ENCODE measurements at places on chromosomes 11 and 22. TPM values are rescaled to one million over a fixed set of nuclear protein-coding genes. Genes with fewer than 3 reads are reported as not detected.
A peak's percentile ranks its signal among the peaks of the same experiment; 100 is the strongest.

Gene TPP1
- total RNA-seq = 20.8 TPM

Gene OR51B4
- total RNA-seq = 0.52 TPM

Gene NTM
- 0.26 TPM for total RNA-seq

Gene SLC17A6
- total RNA-seq = not detected

Gene SAA2
- 9.3 TPM for total RNA-seq

Gene PARVB
- total RNA-seq = 7.3 TPM

DNA sequence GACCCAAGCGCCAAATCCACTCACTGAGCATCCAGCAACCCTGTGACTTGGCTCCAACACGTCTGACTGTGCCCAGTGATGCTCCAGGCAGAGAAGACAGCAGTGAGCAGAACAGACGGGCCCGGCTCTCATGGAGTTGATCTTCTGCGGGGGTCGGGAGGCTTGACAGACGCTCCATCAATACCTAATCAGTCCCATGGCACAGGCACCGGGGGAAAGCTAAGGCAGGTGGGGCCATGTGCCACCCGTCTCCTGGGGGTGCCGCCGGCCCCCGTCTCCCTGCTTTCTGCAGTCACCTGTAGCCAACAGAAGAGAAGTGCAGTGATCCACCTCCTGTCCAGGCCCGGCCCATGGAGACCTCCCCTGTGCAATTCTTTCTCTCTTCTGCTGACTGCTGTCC lies 47.5 kb downstream of the LINC01488 start:
- H3K27ac ChIP-seq = no peak overlapping the region
- no peak for DNase-seq
- H3K27me3 ChIP-seq = no peaks in the 10 kb centered on the region

- peaks cover 29% of the 10 kb centered on the region for H3K4me1 ChIP-seq
- no peaks in the 10 kb centered on the region for H3K27me3 ChIP-seq
- peak overlapping the region; percentile 91 for H3K27ac ChIP-seq
- H3K36me3 ChIP-seq = no peaks in the 10 kb centered on the region
- DNase-seq = no peak
These were observed 1.6 kb downstream of the APLP2 start for GRCh38 chr11:130071211-130071712.

DNA sequence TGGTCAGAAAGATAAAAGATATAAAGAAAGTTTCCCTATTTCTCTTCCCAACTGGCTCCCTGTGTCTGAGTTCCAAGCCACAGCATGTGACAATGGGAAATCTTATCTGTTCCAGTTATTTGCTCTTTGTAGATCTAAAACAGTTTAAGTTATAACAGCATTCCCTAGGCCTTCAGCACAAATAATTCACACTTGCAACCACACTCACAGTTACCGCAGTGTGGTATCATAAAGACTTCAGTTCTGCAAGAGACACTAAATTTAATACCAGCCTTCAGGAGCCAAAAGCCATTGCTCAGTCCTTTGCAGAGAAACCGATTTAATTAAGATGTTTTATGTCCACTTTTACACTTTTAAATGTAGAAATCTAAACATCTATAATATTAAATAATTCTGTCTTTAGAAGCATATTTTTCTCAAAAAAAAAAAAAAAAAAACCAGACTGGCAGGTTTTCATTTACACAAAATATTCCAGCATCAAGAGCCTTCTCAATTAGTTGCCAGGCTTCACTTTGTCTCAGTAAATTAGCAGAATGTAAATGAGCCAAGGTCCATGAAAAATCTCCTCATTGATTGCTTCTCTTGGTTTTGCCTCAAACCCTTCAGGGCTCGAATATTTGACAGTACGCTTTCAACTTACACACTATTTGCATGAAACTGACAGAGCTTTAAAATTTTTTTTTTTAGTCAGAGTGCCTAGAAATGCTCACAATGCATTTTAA lies 300.0 kb upstream of the DDI1 start:
- DNase-seq = no peak
- H3K4me1 ChIP-seq = no peaks in the 10 kb centered on the region
- H3K4me3 ChIP-seq = no peak overlapping the region

DNA sequence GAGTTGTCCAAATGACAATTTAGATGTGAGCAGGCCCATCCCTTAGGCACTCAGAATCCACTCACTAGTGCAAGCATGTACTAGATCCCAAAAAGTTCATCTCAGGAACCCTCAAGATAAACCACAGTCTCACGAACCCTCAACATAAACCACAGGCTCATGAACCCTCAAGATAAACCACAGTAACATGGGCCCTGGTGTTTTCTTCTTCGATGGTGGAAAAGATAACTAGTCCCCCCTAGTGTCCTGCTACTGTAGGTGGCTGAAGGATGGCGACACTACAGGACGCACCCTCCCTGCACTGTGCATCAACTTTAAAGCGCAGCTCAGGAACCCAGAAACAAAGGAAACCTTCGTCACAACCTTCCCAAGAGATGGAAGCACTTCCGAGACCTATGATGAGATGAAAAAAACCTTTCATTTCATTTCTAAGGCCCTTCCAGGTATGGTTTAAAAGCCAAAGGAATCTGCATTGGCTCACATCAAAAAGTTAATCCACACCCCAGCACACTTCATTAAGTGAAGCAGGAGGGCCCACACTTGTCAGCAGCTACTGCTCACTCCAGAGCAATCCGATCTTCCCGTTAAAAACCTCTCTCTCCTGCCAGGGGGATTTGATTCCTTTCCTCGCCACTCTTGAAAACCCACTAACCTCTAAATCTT lies 2.4 kb downstream of the LARGE1 start:
- H3K4me1 ChIP-seq = peaks cover 32% of the 10 kb centered on the region
- no peak overlapping the region for H3K4me3 ChIP-seq

DNA sequence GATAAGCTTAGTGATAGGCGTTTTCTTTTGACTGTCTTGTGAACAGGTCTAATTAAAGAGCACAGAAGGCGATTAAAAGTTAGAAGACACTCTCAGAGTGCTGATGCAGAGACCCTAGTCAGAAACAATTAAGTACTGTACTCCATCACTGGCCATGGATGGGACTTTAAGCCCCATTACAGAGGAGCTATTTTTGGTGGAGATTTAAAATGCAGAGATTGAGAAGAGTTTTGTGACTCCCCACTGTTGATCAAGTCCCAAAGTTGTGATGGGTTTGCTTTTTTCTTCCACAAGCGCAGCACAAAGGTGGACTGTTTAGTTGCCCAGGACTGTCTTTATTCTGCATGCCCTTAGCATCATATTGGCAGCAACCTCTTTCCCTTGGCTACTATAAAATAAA lies 978 bp downstream of the LUZP2 start:
- H3K4me3 ChIP-seq = no peak overlapping the region
- no peaks in the 10 kb centered on the region for H3K27me3 ChIP-seq
- H3K4me1 ChIP-seq = peaks cover 12% of the 10 kb centered on the region
- no peak overlapping the region for H3K27ac ChIP-seq
- no peak for DNase-seq

DNA sequence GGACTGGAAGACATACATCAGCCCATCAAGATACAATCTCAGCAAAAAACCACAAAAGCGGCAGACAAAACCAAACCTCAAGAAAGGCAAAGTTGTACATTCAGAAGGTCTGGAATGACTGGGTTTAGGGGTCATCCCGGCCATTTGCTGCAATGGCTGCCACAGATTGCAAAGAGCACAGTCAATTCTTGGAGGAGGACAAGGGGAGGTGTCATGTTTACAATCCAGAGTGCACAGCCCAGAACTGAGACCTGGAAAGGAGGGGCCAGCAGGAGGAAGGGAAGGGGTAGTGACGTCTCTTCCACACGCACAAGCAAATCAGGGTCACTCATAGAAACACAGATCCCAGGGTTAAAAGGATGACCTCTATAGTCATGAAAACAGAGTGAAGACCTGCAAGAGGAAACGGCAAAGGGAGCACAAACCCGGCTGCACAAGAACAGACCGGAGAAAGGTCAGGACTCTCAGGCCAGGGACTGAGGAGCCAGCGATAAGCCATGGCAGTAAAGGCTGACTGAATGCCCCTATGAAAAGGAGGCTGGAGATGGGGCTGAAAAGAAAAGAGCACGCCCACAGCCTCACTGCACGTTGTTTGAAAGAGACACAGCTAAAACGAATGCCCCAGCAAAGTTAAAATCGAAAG lies 18.2 kb upstream of the MUC5AC start:
- H3K27me3 ChIP-seq = no peaks in the 10 kb centered on the region
- no peak for DNase-seq
- H3K4me1 ChIP-seq = no peaks in the 10 kb centered on the region
- H3K27ac ChIP-seq = no peak overlapping the region
- no peak overlapping the region for H3K4me3 ChIP-seq

- H3K4me3 ChIP-seq = no peak overlapping the region
- no peak overlapping the region for H3K27ac ChIP-seq
- no peaks in the 10 kb centered on the region for H3K36me3 ChIP-seq
- no peaks in the 10 kb centered on the region for H3K4me1 ChIP-seq
- no peak for DNase-seq
- H3K27me3 ChIP-seq = no peaks in the 10 kb centered on the region
These were observed 260.4 kb upstream of the ARHGAP20 start for GRCh38 chr11:110972640-110973039.

- no peak overlapping the region for H3K27ac ChIP-seq
- DNase-seq = no peak
- no peaks in the 10 kb centered on the region for H3K36me3 ChIP-seq
- no peaks in the 10 kb centered on the region for H3K27me3 ChIP-seq
These were observed 36.6 kb upstream of the ACAT1 start for GRCh38 chr11:108084811-108085210.

DNA sequence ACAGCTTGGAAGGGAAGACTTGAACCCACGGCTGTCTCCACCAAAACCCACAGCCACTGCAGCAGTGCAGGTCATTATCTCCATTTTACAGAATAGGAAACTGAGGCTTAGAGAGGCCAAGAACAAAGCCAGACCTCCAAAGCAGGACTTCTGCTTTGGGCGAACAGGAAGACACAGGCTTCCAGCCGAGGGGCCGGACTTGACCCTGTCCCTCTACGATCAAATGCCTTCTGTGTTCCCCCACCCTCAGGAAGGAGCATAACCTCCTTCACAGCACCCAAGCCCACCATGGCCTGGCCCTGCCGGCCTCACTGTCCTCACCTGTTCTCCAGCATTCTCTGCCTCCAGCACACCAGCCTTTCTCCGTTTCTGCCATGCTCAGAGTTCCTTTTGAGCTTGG lies 15.8 kb downstream of the IGLL1 start:
- DNase-seq = no peak
- H3K4me3 ChIP-seq = no peak overlapping the region
- no peak overlapping the region for H3K27ac ChIP-seq
- H3K4me1 ChIP-seq = peaks cover 25% of the 10 kb centered on the region

DNA sequence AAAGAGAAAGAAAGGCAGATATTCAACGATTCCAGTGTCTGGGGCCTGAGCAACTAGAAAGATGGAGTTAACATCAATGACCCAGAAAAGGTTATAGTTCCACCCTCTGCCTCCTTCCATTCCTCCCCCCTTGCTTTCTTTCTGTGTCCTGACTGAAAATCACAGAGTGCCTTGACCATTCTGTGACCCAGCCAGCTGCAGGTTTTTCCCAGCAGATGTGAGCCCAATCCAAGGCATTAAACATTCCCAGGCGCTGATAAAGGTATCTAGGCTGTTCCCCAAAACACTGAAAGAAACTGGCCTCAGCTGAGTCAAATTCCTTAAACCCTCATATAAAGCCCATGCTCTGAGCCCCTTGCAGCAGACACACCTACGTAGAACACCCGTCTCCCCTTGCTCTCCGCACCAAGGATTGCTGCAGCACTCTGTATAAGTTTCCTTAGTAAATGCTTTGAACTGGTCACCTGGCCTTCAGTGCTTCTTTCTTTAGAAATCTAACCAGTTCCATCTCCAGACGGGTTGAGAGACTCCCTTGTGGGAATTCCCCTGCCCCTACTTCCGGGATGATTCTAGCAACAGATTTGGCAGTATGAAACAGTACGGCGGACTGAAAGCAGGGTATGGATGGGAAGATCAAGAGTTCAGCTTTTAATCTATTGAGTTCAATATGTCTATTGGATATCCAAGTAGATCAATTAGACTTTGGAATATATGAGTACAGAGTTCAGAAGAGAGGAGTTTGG lies 48.8 kb upstream of the ZC3H12C start:
- peaks cover 12% of the 10 kb centered on the region for H3K4me1 ChIP-seq
- H3K36me3 ChIP-seq = no peaks in the 10 kb centered on the region
- H3K27ac ChIP-seq = no peak overlapping the region
- H3K4me3 ChIP-seq = no peak overlapping the region

DNA sequence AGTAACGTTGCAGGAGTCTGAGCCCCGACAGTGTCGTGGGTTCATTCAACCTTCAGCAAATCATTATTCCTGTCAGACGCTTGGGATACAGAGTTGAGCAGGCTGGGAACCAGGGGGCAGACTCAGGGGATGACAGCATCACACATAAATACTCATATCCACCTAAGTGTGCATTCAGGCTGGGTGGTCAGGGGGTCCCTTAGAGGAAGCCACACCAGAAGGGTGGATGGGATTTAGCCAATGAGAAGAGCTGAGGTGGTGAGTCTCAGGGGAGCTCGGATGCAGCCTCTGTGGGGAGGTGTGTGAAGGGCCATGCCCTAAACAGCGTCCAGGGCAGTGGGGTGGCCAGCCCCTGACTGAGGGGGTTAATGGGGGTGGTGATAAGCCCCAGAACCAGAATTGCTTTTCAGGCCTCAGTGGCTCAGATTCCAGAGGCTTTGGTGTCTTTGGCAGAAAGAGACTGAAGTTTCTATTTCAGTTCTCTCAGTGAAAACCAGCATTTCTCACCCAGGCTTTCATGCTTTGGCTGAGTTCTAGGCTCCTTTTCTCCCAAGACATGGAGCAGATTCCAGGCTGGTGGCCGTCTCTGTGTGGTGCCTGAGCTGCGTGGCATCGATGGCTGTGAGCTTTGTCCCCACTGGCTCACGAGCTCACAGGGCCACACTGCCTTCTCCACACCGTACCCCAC lies 83.9 kb upstream of the CLDN5 start:
- no peak overlapping the region for H3K4me3 ChIP-seq
- H3K27me3 ChIP-seq = no peaks in the 10 kb centered on the region
- DNase-seq = no peak
- H3K4me1 ChIP-seq = no peaks in the 10 kb centered on the region
- H3K36me3 ChIP-seq = no peaks in the 10 kb centered on the region
- H3K27ac ChIP-seq = peak overlapping the region; percentile 19

GRCh38 chr11:35848616-35849015 lies 95.2 kb upstream of the LDLRAD3 start:
- no peaks in the 10 kb centered on the region for H3K27me3 ChIP-seq
- H3K27ac ChIP-seq = no peak overlapping the region
- peaks cover 9% of the 10 kb centered on the region for H3K4me1 ChIP-seq
- H3K36me3 ChIP-seq = no peaks in the 10 kb centered on the region

- H3K36me3 ChIP-seq = no peaks in the 10 kb centered on the region
- DNase-seq = no peak
- H3K27ac ChIP-seq = no peak overlapping the region
- no peaks in the 10 kb centered on the region for H3K27me3 ChIP-seq
These were observed 601.8 kb downstream of the INSC start for GRCh38 chr11:15716550-15716949.

DNA sequence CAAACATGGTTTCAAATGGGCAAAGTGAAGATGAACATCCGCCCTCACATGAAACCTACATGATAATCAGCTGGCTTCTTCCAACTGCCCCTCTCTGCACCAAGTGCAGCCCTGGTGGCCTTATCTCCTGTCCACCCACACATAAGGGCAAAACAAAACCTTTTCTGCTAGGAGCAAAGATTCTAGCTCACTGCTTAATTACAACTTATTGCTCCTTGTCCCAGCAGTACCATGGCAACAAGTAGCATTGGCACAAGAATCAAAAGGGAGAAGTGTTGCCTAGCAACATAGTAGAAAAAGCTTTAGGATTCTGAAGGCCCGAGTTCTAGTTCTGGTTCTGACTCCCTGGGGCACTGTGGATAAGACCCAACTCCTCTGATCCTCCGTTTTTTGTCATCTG lies 68.7 kb upstream of the BMAL1 start:
- no peaks in the 10 kb centered on the region for H3K4me1 ChIP-seq
- DNase-seq = no peak
- no peaks in the 10 kb centered on the region for H3K36me3 ChIP-seq
- no peak overlapping the region for H3K27ac ChIP-seq
- no peaks in the 10 kb centered on the region for H3K27me3 ChIP-seq

Data from body of pancreas (tissue), 4 donors.